Activated CD8-positive, alpha-beta memory T cell treated with anti-CD3 and anti-CD28 coated beads, Interleukin-2, amount 50 U/mL, for 4 hours (primary cell): ENCODE measurements at places on chromosomes 3 and 15.

DNA sequence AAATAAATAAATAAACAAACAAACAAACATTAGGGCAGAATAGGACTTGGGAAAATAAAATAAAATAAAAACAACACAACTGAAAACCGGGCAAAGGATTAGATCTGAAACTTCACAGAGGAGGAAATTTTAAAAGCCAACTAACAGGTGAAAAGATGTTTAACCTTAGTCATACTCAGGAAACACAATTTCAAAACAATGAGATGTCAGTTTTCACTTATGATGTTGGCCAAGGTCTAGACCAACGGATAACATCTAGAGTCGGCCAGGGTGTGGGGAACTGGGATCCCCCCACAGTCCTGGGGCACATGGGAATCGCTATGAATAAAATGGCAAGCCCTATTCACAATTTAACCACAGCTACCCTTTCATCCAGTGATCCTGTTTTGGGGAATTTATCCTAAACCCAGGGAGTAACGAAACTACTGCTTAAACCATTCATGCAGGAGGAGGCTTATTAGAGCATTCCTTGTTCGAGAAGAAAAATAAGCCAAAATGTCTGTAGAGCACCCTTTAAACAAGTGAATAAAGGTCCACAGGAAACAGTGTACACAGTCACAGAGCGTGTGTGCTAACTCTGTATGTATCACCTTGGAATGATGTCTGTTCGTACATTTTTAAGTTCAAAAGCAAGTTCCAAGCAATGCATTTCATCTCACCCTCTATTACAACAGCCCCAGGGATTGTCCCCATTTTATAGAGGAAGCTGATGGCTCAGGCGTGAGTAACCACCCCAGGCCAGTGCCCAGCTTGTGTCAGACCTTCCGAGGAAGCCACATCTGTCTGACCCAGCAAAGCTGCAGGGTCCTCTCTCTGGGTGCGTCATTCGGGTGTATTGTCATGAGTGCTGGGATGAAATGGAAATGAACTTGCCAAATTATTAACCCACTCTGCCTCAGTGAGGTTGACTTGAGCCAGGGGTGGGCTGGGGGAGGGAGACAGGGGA lies 6.3 kb upstream of the ANPEP start:
- no peak for DNase-seq

GRCh38 chr3:32432711-32433530 lies 41.3 kb downstream of the CMTM7 start:
- DNase-seq = peak; percentile 27

- no peak for DNase-seq
Measured at GRCh38 chr15:78090422-78091063, 1.8 kb upstream of the SH2D7 start.

- DNase-seq = no peak
Measured at GRCh38 chr15:53512029-53512428, 247.4 kb downstream of the WDR72 start.

- no peak for DNase-seq
Measured at GRCh38 chr3:64174328-64174727, 50.9 kb downstream of the PRICKLE2 start.

DNA sequence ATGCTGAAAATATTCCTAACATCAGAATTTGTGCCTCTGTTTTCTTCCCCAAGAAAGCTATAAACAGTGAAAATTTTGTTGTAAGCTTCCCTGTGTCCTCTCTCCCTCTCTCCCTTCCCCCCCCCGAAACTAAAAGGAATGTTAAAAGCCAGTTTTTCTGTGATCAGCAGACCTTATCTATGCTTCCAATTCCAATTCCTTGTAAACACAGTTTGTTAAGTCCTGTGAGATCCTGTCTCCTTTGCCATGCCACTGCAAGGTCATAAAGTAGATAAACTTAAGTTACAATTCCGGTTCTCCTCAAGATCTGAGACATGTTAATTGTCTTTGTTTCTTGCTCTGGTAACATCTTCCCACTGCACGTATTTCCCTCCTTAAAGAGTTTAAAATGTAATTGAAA lies 42.9 kb upstream of the DHX36 start:
- no peak for DNase-seq

DNA sequence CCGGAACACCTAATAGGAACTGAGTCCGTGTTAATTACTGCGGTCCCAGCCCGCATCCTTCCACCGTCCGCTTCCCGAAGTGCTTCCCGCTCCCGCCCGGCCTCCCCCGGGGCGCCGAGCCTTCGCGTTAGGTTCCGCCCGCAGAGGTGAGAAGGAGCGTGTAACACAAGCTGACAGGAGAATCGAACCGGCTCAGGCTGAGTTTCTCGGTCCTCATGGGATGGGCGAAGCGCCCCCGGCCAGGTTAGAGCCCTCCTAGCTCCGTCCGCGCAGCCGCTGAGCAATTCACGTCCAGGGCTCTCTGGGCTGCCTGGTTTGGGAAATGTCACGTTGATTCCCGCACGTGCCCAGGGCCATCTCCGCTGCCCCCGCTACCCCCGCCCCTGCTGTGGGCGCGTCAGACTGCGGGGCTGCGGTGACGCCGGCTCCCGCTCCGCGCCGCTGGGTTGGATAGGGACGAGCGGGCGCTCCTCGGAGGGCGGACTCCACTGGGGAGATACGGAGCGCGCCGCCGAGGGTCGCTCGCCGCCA lies 954 bp downstream of the CLDN11 start:
- no peak for DNase-seq

DNA sequence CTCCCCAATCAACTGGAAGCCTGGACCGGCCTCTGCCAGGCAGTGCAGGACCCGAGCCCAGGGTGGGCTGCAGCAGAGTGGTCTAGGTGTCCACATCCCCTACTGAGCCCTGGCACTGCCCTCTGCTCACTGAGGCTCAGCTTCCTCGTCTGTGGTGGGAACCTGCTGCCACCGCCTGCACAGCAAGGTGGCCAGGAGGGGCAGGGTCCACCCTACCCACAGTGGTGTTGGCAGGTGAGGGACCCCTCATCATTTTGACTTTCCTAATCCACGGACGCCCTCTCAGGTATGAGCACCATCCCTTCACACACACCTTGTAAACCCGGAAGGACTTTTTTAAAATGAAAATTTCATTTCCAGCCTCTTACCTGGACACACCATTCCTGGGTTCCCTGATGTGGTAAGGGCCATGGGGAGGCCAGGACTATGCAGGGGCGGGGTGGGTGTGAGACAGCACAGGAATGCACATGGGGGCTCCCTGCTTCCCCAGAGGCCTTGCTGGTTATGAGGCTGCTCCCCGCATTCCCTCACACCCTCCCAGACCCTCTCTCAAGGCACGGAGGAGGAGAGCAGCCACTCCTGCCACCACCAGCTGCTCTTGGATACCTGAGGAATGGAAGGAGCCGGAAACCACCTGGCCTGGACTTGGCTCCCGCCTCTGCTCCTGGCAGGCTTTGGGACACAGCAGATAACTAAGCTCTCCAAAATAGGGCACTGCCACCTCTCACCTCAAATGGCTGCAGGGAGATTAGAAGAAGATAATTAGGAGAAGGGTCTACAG lies 185.9 kb upstream of the TPM1 start:
- no peak for DNase-seq

DNA sequence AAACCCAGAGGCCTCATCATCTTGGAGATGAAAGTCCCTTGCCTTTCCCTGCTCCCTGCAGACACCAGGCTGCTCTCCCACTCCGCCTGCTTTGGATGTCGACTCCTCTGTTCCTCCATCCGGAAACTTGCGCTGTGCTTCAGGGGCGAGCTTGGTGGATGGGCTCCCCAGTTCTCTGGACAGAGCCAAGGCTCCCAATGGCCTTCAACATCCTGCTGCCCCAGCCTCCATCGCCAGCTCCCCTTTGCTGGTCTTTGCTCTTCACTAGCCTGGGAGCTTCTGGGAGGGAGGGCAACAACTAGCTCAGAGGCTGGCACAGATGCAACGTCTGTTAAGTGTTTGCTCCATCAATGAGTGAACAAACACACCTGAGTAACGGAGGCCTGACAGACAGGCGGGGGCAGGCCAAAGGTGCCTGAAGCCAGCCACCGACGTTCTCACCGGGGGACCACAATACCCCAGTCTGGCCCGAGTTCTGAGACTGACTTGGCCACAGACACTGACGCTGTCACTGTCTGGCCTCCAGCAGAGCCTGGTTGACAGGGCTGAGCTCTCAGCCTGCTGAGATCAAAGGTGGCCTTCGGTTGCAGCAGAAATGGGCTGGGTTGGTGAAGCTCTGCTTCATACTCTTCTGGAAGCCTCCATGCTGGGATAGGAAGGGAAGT lies 39.0 kb downstream of the RGMA start:
- DNase-seq = no peak

- no peak for DNase-seq
Measured at GRCh38 chr3:30356866-30357753, 249.3 kb upstream of the TGFBR2 start.

DNA sequence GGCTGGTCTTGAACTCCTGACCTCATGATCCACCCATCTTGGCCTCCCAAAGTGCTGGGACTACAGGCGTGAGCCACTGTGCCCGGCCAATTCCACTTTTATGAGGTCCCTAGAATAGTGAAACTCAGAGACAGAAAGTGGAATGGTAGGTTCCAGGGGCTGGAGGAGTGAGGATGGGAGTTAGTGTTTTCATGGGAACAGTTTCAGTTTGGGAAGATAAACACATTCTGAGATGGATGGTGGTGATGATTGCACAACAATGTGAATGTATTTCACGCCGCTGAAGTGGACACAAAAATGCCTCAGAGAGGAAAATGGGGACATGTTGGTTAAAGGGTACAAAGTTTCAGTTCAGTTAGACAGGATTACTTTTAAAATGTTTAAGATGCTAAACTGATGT lies 22.5 kb upstream of the HDAC11 start:
- DNase-seq = no peak

GRCh38 chr3:193874997-193875593 lies 260.9 kb upstream of the HES1 start:
- no peak for DNase-seq

DNA sequence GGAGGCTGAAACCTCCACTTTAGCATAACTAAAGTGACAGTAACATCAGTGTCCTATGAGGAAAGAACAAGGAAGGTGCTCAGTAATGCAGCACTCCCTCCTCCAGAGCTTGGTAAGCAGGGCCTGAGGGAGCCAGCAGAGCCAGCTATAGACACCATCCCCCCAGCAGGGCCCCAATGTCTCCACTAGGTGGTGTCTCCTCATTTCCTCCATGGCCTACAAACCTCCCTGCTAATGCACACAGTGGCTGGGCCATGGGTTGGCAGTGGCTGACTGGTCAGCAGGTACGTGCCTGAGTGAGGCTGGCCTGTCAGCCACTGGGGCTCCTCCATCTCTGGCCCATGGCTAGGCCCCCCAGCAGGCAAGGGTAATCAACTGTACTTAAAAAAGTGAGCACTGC lies 13.6 kb downstream of the MRPS25 start:
- DNase-seq = peak; percentile 51

GRCh38 chr3:140187028-140187427 lies 252.0 kb downstream of the CLSTN2 start:
- no peak for DNase-seq

- no peak for DNase-seq
Measured at GRCh38 chr15:59237119-59237855, 30.6 kb downstream of the LDHAL6B start.

DNA sequence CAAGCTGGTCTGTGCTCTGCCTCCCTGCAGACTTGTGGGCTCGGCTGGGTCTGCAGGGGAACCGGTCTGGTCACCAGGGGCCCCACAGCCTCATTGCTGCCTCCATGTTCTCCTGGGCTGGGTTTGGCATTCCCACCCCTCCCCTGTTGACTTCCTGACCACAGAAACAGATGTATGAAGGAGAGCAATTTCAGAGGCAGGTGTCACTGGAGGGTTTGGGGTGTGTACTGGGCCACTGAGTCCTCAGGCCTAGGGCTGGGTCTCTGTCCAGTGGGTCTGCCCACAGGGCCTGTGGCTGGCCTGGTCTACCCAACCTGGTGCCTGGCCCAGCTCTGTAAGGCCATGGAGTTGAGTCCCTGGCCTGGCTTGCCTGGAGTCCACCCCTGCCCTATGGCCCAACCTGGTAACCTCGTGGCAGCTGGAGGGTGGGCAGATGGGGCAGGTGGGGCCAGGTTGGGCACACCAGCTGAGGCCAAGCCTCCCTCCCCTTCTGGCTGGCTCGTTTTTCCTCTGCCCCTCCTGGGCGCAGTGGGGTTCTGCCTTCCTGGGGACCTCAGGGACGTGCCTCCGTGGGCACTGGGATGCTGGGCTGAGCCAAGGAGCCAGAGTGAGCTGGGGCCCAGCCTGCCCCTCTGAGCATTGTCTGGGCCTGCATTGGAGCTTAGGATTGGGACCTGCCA lies 20.8 kb downstream of the PLXNA1 start:
- DNase-seq = no peak

DNA sequence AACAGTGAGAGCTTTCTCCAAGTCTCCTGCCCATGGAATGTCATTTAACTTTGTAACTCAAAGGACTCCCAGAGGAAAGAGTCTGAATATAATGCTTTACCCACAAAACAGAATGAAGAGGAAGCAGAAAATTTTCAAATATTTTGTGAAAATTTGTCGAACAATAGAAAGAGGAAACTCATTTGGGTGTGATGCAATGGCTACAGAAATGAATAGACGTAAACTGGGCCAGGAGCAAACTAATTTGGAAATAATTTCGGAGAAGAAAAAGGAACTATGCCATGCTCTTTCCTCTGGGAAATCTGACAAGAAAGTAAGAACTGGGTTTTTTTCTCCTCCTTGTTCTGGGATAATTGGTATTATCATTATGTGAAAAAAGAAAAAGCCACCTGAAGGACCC lies 11.2 kb upstream of the SUMF1 start:
- no peak for DNase-seq

- no peak for DNase-seq
Measured at GRCh38 chr15:74531144-74531811, 9.7 kb upstream of the ARID3B start.

GRCh38 chr3:126494204-126494969 lies 18.7 kb upstream of the ZXDC start:
- DNase-seq = no peak

DNA sequence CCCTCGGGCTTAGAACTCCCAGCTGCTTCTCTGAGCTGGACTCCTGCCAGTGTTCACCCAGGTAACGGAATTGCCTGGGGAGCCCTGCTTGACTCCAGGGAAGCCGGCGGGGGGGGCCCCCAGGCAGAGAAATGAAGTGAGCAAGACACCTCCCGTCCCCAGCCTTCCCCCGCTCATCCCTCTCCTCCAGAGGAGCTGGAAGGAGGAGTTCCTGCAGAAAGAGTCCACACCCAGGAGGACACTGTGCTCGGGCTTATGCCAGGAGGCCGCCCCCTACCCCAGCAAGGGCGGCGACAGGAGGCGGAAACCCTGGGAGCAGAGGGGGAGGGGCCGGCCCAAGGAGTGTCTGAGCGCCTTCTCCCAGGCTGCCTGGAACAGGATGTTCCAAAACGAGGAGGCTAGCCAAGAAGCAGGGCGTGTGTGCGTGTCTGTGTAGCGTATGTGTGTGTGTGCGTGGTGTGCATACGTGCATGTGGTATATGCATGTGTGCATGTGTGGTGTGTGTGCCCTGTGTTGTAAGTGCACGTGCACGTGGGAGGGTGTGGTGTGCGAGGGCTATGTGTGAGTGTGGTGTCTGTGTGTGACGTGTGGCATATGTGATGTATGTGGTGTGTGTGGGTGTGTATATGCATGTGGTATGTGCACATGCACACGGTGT lies 511.3 kb downstream of the SHQ1 start:
- no peak for DNase-seq

GRCh38 chr3:141905129-141905528 lies 28.7 kb downstream of the ATP1B3 start:
- no peak for DNase-seq

- DNase-seq = no peak
Measured at GRCh38 chr3:66572938-66573710, 72.3 kb upstream of the LRIG1 start.
